ENCODE measurements at places on chromosomes 13 and 19.
A peak's percentile ranks its signal among the peaks of the same experiment; 100 is the strongest.

GRCh38 chr19:32273483-32273882, 71.9 kb upstream of the ZNF507 start:
- DNase-seq, result no peak

- no peak for DNase-seq
Observed at GRCh38 chr13:66748712-66749111, 481.4 kb downstream of the PCDH9 start.

GRCh38 chr13:68160466-68160865, 930.3 kb upstream of the PCDH9 start:
- DNase-seq, result no peak

DNA sequence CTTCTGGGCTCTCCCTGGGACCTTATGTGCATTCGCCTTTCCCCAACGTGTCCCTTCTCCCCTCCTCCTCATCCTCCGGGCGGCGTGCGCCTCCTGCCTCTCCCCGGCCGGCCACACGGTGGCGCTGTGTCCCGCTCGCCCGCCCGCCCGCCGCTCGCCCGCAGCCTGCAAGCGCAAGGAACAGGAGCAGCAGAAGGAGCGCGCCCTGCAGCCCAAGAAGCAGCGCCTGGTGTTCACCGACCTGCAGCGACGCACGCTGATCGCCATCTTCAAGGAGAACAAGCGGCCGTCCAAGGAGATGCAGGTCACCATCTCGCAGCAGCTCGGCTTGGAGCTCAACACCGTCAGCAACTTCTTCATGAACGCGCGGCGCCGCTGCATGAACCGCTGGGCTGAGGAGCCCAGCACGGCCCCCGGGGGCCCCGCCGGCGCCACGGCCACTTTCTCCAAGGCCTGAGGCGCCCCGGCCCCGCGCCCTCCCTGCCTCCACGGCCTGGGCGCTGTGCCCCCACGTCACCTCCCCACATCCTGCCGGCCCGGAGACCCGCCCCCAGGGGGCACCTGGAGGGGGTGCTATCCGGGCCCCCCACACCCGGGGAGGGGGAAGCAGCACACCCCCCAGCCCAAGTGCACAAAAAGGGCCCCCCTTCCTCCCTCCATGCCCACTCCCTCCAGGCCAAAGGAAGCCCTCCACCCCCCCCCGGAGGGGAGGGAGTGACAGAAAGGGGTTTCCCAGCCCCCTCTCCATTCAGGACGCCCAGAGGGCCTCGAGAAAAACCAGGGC, 21.9 kb downstream of the ONECUT3 start:
- DNase-seq, result no peak

GRCh38 chr13:106714271-106714982, 146.5 kb upstream of the ARGLU1 start:
- DNase-seq, result no peak

GRCh38 chr13:104632736-104633135, 1566.5 kb upstream of the SLC10A2 start:
- DNase-seq, result no peak

GRCh38 chr19:58401840-58402421, 6.5 kb downstream of the RNF225 start:
- DNase-seq, result no peak

DNA sequence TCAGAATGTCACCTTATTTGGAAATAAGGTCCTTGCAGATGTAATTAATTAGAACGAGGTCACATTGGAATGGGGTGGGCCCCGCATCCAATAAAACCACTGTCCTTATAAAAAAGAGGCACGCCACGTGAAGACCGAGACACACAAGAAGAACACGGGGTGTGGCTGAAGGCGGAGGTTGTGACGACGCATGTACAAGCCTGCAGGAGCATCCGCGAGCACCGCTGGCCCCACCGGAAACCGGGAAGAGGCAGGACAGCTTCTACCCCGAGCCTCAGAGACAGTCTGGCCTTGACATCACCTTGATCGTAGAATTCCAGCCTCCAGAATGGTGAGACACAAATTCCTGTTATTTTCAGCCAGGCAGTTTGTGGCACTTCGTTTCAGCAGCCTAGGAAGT, 177.9 kb downstream of the COL4A1 start:
- no peak for DNase-seq

DNA sequence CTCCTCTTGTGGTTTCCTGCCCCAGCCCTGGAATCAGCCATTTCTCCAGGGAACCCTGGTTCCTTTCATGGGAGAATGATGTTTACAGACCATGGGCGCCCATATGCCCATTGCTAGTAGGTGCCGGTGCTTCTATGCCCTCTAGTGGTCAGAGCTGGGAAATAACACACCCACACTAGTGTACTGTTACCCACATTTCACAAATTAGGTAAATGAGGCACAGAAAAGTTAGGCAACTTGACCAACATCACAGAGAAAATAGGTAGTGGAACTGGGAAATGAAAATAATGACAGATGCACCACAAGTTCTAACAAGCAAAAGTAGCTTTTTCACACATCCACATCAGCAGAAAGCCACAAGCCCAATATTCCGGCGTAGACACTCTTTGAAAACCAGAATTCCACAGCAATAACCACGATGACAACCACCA, 1.3 kb upstream of the CEACAM3 start:
- peak; percentile 54 for DNase-seq

DNA sequence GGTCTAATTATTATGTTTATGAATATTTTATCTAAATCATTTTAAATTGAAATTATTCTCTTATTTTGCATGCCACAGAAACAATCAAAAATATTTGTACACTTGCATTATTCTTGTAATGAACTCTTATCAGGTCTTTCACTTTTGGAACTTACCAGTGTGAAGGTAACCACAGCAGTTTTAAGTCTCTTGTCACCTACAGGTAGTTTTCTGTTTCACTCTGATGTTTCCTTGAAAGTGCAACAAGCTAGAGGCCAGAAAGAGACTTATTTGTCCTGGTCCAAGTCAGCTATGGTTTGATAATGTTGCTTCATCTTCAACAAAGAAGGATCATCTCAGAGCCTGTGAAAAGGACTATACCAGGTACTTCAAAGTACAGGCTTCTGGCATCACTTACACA, 133.4 kb upstream of the NBEA start:
- DNase-seq, result no peak

- peak; percentile 93 for DNase-seq
Observed at GRCh38 chr13:113545455-113545930, 39.1 kb upstream of the TFDP1 start.

DNA sequence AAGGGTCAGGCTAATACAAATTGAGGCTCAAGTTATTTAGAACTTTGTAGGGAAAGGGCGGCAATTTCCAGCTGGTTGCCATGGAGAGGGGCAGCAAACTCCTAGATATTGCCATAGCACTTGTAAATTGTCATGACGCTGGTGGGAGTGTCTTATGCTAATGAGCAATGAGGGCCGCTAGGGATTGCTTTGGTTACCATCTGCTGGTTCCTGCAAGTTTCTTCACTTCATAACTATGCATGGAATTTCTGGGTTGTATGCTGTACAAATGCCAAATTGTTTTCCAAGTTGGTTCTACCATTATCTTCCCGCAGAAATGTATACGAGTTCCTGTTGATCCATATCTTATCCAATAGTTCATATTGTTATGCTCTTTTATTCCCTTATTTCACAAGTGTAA, 1339.4 kb downstream of the EFNB2 start:
- peak; percentile 53 for DNase-seq

DNA sequence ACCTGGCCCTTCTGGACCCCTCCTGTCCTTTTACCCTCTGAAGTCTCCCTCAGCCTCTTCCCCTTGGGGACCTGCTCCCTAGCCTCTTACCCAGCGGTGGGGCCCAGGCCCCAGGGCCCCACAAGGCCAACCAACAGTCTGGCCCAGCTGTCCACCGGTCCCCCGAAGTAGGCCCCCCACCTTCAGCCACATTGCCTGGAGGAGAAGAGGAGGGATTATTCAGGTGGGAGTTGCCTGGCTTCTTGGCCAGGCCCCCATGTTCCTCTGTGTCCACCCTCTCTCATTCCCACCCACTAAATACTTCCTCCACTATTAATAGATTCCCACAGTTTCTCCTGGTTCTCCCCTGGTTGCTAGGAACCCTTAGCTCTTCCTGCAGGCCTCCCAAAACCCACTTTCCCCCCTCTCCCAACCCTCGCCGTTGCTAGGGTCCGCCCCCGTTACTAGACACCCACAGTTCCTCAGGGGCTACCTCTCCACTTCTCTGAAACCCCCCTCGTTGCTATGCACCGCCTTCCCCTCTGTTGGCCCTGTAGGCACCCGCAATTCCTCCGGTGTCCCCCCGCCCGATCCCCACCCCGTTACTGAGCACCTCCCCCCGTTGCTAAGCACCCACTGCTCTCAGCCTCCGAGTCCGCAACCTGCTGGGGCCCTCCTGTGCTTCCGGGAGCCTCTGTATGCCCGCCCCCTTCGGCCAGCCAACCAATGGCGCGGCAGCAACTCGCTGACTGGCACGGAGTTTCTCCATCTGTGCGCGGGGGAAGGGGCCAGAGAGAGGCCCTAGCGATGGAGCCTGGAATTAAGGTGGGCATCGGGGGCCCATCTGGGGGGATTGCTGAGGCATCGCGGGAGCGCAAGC, 2.0 kb downstream of the COQ8B start:
- peak; percentile 92 for DNase-seq

- DNase-seq, result peak; percentile 32
Observed at GRCh38 chr13:31775148-31775547, 35.8 kb downstream of the RXFP2 start.

- DNase-seq, result no peak
Observed at GRCh38 chr19:40141551-40141950, 49.7 kb upstream of the MAP3K10 start.

GRCh38 chr19:47593860-47594259, 15.1 kb upstream of the BICRA start:
- no peak for DNase-seq

DNA sequence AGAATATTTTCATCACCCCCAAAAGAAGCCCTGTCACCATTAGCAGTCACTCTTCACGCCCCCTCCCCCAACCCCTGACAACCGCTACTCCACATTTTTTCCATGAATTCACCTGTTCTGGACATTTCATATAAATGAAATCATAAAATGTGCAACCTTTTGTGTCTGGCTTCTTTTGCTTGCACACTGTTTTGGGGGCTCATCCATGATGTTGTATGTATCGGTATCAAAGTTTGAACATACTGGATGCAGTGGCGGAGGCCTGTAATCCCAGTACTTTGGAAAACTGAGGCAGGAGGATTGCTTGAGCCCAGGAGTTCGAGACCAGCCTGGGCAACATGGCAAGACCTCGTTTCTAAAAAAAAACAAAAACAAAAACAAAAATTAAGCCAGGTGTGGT, 7.2 kb downstream of the GADD45B start:
- no peak for DNase-seq

DNA sequence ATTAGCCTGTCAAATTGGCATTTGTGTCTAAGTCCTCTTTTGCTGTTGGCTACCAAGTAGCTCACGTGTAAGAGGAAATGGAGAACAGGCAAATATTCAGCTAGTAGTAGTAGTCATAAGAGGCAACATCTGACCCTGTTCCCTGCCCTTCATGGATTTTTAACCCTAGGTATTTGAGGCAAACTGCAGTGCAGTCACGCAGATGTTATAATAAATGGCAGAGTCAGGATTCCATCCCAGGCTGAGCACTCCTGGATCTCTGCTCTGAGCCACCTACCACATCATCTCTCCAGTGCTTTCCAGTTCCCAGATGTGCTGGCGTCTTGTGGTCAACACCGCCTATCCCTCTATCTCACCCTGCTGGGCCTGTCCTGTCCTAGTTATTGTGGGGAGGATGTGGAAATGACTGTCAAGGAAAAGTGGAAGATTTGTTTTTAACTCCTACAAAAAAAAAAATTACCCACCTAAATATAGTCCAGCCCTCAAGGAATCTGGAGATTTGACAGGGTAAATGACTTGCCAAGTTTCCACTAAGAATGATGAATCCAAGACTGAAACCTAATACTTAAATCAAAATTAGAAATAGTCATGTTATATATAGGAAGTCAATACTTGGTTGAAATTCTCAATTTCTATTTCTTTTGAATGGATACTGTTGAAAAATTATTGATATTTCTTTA, 322.9 kb downstream of the GPC6 start:
- DNase-seq, result no peak

DNA sequence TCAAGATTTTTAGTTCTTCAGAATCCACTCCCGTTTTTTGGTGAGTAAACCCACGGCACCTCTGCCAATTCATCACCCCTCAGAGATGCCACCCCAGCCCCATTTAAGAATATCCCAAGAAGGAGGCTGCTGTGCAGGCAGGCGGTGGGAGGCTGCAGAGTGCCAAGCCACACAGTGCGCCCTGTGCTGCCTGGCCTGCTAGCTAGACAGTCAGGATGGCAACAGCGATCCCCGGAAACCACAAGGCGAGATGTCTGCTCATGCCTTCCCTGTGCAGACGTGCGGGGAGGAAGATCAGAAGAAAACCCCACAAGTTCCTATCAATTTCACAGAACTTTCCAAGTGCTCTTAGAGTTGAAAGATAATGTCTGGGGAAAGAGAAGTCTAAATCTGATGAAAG, 64.8 kb upstream of the GPR183 start:
- no peak for DNase-seq

DNA sequence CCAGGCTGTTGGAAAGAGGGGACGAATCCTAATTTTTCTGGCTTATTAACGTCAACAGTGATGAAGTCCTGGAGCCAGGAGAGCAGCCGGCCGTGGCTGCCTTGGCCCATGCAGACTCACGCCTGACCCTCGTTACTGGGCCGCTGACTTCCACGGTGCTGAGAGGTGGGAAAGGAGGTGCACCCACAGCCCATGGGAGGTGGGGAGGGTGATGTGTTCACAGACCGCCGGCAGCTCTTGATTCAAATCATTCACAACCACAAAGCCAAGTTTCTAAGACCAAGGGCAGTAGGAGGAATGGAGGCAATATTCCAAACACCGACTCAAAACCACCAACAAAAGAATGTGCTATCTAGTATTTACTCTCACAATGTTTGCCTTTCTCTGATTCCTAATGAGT, 24.3 kb downstream of the COL4A2 start:
- DNase-seq, result peak; percentile 84

DNA sequence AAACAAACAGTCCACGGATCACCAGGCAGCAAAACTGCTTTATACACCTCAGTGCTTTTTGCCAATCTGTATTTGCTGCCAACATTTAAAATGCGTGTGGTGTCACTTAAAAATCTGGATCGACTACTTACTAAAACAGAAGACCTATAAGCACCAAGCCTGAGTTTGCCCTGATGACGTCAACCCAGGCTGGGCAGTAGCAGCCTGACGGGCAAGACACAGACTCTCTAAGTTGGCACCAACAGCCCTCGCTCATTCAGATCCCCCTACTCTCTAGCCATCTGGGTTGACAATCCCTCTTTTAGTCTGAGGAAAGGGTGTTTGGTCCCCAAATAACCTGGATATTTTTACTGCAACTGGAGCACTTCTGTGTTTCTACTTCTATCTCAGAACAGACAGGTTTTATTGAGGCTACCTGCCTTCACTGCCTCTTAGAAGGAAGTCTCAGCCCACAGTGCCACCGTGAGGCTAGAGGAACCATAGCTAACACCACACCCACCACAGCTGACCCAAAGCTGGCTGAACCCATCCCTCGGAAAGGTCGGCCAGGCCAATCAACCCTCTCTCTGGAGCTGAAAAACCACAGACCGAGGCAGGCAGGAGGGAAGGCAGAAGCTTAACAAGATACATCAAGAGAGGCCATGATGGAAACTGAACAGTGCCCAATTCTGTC, 6.9 kb downstream of the SUGP2 start:
- DNase-seq, result peak; percentile 5

- DNase-seq, result peak; percentile 25
Observed at GRCh38 chr13:114019367-114019766, 45.5 kb upstream of the C13orf46 start.

GRCh38 chr13:50645092-50645491, 198.4 kb downstream of the DLEU7 start:
- DNase-seq, result peak; percentile 79

Data from EH (cell line).